ENCODE measurements at places on chromosomes 7 and 10. TPM values are rescaled to one million over a fixed set of nuclear protein-coding genes. Genes with fewer than 3 reads are reported as not detected.

The ABCA13 gene
- 0.04 TPM for total RNA-seq

DNA sequence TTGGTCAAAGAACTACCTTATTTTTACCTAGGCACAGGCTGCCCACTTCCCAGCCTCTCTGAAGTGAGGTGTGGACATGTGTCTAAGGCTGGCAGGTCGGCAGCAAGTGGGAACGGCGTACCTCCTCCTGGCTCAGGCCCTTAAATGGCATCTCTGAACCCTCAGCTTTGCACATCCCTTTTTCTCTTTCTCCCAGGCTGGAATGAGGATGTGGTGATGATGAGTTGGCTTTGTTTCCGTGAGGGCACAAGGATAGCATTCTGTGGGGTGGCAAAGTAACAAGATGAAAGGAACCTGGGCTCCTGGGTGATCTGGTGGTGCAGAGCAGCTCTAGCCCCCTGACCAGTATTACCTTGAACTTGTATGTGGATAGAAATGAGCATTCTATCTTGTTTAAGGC is 196.8 kb downstream of the REEP3 start:
- H3K36me3 ChIP-seq = no peaks in the 10 kb centered on the region
- no peak overlapping the region for H3K4me3 ChIP-seq
- no peak overlapping the region for H3K27ac ChIP-seq
- H3K27me3 ChIP-seq = no peaks in the 10 kb centered on the region
- peak; percentile 25 for DNase-seq
- H3K4me1 ChIP-seq = peaks cover 22% of the 10 kb centered on the region

DNA sequence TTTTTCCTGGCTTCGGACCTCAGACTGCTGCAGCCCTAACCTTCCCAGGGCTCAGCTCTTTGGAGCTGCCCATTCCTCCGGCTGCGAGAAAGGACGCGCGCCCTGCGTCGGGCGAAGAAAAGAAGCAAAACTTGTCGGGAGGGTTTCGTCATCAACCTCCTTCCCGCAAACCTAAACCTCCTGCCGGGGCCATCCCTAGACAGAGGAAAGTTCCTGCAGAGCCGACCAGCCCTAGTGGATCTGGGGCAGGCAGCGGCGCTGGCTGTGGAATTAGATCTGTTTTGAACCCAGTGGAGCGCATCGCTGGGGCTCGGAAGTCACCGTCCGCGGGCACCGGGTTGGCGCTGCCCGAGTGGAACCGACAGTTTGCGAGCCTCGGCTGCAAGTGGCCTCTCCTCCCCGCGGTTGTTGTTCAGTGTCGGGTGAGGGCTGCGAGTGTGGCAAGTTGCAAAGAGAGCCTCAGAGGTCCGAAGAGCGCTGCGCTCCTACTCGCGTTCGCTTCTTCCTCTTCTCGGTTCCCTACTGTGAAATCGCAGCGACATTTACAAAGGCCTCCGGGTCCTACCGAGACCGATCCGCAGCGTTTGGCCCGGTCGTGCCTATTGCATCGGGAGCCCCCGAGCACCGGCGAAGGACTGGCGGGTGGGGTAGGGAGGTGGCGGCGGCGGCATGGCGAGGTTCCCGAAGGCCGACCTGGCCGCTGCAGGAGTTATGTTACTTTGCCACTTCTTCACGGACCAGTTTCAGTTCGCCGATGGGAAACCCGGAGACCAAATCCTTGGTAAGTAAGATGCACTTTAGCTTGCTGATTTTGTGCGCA is at the start of gene PLXDC2:
Gene PLXDC2 (plus strand): TSS at position 22 of the 820 bp plus-strand sequence.
- H3K4me3 ChIP-seq = peak within 1 kb of the TSS; percentile 94
- no peaks in the 10 kb centered on the region for H3K27me3 ChIP-seq
- peaks cover 3% of the 10 kb centered on the region for H3K36me3 ChIP-seq
- DNase-seq = peak; percentile 76

DNA sequence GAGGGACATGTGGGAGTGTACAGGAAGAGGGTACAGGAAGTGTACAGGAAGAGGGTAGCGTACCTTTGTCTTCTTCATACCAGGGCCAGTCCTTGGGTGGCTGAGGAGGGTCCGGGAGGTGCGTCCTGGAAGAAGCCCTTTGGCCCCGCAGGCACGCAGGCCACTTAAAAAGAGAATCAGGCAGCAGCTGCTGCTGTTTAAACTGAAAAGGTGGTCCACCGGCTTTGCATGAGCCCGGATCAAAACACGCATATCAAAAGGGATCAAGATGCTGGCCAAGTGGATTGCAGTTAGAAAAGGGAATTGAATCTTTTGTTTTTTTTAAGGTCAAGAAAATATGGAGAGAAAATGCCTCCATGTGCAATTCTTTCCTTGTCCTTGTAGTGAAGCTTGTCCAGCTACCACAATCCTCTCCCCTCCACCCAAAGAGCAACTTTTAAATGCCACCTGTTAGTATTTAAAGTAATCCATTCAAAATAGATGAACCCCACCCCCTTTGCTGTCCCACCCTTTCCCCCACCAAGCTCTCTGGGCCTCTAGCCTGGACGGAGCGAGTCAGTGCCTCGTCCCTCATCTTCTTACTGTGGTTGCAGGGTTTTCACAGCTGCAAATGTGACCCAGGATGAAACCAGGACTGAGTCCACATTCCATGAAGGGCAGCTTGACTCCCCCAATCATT is 142.8 kb downstream of the GLCCI1 start:
- DNase-seq = no peak
- no peak overlapping the region for H3K4me3 ChIP-seq
- H3K27ac ChIP-seq = no peak overlapping the region
- H3K36me3 ChIP-seq = no peaks in the 10 kb centered on the region
- no peaks in the 10 kb centered on the region for H3K27me3 ChIP-seq
- peaks cover 6% of the 10 kb centered on the region for H3K4me1 ChIP-seq

The RBP4 gene
- 2.0 TPM for total RNA-seq

GRCh38 chr7:19747740-19748339 is 25.6 kb downstream of the TMEM196 start:
- DNase-seq = peak; percentile 53
- no peaks in the 10 kb centered on the region for H3K27me3 ChIP-seq
- no peaks in the 10 kb centered on the region for H3K36me3 ChIP-seq
- no peak overlapping the region for H3K4me3 ChIP-seq

GRCh38 chr7:116585392-116585791 is 60.6 kb downstream of the CAV1 start:
- no peaks in the 10 kb centered on the region for H3K27me3 ChIP-seq
- H3K4me1 ChIP-seq = peaks cover 7% of the 10 kb centered on the region
- no peak overlapping the region for H3K27ac ChIP-seq
- H3K4me3 ChIP-seq = no peak overlapping the region

Data from muscle of leg (tissue), 16 donors.